ENCODE measurements at places on chromosomes 5 and 9. TPM values are rescaled to one million over a fixed set of nuclear protein-coding genes. Genes with fewer than 3 reads are reported as not detected.
A peak's percentile ranks its signal among the peaks of the same experiment; 100 is the strongest.

DNA sequence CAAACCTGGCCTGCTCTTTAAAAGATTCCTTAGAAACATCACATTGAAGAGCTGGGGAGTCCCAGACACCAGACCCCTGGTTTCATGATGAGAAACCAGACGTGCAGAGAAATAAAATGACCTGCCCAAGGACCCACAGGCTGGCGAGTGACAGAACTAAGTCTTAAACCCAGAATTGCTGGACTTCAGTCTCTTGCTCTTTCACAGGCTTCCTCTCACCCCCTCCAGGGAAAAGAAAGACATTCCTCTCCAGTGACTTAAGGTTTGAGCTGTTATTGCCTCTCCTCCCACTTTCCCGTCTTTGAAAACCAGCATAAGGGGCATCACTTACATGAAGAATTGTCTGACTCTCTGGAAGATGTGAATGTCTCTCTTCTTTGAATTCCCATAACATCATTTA is 535.2 kb downstream of the IRX1 start:
- no peak for DNase-seq

DNA sequence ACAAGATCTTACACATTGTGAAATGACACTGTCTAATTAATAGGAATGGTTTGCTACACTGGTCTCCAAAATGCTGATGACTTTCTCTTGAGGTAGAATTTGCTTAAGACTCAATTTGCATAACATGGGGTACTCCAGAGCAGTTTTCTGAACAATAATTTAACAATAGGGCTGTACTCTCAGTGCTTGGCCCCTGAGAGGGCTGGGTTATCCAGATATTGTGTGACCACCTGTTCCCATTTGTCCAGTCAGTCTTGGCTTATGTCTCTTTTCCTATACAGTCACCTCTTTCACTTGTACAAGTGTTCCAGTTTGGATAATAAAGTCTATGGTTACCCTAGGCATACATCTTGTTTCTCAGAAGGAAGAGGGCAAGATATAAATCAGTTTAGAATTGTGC is 17.9 kb downstream of the ZSWIM6 start:
- DNase-seq: no peak

DNA sequence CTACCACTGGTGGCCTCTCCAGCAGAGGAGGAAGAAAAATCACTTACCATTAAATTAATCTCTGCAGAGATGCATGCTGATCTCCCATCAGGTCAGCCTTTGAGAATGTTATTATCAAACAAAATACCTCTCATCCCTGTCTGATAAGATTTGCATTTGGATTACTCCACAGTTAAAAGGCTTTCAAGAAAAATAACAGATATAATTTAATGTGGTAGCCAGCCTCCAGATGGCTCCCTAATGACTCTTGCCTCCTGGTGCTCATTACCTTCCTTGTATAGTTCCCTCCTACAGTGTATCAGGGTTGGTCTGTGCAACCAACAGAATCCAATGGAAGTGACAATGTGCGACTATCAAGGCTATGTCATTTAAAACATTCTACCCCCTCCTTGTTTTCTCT is 63.6 kb upstream of the TNPO1 start:
- DNase-seq: no peak

The RLN2 gene
- 5.0 TPM for total RNA-seq

- DNase-seq: no peak
These were observed 1065.4 kb downstream of the TAF11L14 start for GRCh38 chr5:18699681-18700080.

DNA sequence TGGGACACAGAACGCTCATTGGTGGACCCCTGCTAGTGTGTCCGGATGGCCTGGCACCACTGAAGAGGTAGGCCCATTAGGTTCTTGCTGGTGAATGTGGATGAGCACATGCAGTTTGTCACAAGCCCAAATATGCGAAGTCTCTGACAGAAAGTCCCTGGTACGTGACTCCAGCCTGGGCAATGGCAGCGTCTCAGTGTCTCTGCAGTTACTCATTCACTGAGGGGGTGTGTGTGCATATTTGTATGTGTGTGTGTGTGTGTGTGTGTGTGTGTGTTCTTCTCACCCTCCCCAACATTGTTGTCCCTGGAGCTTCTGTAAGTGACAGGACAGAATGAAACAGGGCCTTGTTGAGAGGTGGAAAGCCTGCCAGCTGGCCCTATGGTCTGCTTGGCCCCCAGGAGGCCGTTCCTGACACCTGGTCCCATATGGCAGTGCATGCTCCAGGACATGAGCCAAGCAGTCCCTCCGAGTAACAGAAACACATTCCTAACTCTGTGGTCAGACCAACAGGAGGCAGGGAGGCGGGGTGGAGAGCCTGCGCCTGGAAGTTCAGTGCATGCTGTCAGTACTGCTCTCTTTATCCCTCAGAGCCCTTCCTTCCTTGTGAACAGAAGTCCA is 169.9 kb downstream of the SLC28A3 start:
- peak; percentile 13 for DNase-seq

The VPS13A gene
- 39.9 TPM for total RNA-seq

DNA sequence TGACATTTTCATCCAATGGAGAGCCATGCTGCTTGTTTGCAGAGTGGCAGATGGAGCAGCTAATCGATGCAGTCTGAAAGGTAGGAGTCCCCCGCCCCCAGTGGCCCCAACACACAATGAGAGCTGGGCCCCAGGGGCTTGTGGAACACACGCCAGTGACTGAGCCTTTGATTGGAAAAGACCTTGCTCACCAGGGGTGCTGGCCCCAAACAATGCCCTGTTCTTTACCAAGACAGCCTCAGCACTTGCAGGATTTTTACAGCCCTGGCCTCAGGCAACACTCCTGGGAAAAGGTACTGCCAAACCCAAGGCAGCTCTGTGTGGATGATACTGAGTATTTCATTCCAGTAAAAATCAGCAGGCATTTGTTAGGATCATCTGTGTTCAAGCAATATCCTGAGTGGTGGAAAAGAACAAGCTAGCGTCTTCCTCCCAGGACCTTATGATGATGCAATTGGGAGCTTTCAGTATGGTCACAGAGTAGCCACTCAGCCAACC is 276.8 kb upstream of the CLINT1 start:
- DNase-seq: peak; percentile 90

The OTULINL gene
- 4.9 TPM for total RNA-seq

GRCh38 chr5:140591747-140592372 is 27.2 kb downstream of the SLC35A4 start:
- DNase-seq: no peak

DNA sequence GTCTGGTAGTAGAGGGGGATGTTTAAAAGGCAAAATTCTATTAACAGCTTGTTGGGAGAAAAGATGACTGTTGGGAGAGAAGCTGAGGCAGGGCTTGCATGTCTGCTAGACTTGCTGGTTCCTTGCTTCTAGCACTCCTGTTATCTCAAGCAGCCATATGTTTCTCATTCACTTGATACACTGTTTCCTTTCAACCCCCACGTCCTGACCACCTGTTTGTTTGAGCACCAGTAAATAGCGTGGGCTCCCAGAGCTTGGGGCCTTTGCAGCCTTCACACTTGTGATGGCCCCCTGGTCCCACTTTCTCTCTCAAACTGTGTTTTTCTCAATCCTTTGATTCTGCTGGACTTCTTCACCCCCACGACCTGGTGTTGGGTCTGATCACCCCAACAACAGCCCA is 111.7 kb upstream of the TMEM161B start:
- no peak for DNase-seq

DNA sequence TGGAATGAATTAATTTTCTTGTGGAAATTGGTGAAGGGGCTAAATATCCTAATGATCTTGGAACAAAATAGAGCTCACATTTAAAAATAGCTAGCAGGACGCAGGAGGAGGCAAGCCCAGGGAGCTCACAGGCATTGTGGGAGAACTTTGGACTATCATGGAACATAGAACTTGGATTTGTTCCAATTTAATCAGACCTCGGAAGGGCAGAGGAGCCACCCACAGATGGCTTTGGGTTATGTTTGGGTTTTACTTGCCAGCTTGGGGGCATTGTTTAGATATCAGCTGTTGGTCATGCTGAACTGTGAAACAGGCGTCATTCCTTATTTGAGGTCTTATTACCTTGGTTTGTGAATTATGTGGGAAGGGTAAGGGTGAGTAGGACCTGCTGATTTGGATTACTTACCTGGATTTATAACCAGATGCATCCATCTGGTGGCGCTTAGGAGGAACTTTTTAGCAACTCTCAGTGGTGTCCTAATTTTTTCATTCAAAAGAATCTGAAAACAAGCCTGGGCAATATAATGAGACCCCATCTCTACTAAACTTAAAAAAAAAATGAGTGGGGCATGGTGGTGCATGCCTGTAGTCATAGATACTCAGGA is 14.1 kb upstream of the PTGR1 start:
- DNase-seq: no peak

DNA sequence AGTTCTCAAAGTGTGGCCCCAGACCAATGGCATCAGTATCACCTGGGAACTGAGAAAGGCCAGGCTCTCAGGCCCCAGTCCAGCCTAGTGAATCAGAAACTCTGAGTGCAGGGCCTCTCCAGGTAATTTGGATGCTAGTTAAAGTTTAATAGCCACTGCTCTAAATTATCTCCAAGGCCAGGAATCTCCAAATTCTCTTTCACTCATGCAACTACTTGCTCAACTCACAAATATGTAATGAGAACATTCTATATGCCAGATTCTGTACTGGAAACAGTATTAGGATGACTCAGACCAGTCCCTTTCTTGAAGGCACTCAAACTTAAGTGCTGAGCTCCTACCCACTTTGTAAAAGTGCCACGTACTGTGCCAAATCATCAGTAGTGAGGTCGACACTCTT is 84.6 kb downstream of the PAPPA start:
- DNase-seq: no peak

DNA sequence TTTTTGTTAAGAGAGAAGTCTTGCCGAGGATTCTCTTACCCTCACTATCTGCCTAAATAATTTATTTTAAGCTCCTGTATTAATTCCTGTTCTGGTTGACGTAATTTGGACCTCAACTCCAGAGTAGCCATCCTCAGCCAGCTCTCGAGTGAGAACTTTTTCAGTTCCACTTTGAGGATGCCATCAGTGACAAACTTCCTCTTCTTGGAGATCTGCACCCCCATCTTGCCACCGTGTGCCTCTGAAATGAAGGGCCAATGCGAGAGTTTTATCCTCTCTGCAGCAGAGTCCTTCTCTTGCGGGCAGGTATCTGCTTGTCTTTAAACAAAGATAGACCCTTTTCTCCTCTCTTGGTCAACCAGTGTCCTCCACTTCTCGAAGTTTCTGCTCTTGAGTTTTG is 19.5 kb upstream of the TMEM174 start:
- DNase-seq: no peak

DNA sequence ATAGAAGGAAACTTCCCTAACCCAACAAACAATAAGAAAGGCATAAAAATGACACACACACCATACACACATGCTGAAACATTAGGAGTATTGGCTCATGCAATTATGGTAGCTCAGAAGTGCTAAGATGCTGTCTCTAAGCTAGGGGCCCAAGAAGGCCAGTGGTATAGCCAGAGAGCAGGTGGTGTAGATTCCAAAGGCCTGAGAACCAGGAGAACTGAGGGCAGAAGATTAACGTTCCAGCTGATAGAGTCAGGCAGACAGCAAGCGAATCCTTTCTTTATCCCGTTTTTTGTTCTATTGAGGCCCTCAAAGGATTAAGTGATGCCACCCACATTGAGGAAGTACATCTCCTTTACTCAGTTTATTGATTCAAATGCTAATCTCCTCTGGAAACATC is 262.9 kb downstream of the EPB41L4A start:
- DNase-seq: peak; percentile 49

DNA sequence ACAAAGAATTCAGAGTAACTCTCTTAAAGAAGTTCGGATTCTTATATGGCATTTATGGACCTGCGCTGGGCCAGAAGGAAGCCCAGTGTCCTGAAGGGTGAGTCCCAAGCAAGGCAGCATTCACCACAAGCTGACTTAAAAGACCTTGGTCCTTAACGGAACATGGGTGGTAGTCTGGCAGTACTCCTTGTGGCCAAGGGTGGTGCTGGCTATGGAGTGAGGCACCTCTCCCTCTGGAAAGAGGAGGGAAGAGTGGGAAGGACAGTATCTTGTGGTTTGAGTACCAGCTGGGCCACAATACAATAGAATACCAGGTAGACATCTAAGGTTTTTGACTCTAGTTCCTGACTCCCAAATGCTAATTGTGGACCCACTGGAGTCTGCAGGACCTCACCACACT is 425.7 kb upstream of the CYLC2 start:
- no peak for DNase-seq

DNA sequence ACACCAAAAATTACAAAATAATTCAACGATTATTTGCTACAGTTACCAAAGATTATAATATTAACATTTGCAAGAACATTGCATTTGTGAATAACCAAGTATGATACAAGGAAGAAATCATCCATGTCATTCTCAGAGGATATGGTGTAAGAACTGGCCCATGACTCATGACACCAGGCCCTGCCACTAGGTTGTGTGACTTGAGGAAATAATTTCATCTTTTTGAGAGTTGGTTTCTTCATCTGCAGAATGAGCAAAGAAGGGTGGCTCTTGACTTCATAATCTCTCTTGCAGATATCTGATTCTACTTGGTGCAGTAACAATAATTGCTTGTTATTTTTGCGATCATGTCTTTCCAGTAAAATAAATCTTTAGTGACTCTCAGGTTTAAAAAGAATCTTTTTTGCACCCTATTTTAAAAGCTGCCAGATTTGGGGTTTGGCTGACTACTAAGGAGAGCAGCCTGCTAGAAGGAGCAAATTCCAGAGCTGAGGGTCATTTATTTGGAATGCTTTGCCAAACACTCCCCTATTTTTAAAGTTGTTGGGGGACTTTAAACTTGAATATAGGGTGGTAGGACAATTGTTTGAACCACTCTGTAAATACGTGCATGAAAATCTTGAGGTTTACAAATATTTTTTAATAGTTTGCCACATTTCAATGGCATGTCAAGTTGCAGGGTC is 23.5 kb downstream of the ITGA1 start:
- DNase-seq: no peak

DNA sequence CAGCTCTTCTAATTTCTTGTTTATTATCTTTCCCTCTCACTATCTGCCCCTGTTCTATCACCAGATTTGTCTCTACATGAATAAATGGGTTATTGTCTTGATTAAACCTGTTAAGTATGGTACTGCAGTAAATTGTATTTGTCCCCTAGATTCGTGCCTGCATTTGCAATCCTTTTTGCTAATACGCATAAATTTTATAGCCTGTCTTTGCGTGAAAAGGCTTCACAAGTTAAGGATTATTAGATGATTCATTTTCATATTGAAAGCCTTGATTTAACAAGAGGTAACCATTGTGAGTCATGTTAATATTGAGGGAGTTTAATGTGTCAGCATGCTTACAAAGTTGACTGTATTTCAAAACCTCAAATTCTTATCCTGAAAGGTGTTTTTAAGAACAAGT is 204.6 kb downstream of the PCSK1 start:
- no peak for DNase-seq

The FGF18 gene
- total RNA-seq: 0.22 TPM

GRCh38 chr9:124468061-124468740 is 17.9 kb downstream of the ADGRD2 start:
- no peak for DNase-seq

DNA sequence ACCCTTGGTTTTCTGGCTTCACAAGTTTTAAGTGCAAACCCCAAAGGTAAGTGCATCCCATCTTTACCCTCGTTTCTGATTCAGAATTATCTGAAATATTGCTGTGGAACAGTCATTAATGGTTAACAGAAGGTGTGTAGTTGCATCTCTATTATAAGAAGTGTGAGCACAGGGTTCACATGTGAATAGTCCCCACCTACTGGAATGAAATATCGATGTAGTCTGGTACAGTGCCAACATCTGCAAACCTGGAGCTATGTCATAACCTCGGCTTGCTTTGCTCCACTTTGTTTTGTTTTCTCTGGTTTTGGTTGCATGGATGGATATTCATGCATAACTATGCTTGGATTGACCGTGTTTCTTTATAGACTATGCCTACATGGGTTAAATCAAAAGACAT is 12.6 kb downstream of the HTR4 start:
- DNase-seq: no peak
